ENCODE measurements at places on chromosomes 12 and 14.

DNA sequence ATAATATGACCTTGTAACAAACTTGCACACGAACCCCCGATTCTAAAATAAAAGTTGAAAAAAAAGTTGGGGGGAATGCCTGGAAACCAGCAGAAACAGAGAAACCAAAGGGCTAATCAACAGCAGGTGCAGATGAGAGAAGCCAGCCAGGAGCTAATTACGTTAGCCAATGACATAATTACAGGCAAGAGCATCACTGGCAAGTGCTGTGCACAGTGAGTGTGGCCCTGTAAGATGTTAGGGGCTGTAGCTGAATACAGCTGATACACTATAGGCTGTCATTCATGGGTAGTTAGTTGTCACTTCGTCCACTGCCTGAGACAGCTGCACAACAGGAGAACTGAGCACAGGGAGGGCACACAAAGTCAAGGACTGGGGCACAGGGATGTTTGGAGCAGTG, 7.3 kb upstream of the FGF23 start:
- DNase-seq, result no peak

DNA sequence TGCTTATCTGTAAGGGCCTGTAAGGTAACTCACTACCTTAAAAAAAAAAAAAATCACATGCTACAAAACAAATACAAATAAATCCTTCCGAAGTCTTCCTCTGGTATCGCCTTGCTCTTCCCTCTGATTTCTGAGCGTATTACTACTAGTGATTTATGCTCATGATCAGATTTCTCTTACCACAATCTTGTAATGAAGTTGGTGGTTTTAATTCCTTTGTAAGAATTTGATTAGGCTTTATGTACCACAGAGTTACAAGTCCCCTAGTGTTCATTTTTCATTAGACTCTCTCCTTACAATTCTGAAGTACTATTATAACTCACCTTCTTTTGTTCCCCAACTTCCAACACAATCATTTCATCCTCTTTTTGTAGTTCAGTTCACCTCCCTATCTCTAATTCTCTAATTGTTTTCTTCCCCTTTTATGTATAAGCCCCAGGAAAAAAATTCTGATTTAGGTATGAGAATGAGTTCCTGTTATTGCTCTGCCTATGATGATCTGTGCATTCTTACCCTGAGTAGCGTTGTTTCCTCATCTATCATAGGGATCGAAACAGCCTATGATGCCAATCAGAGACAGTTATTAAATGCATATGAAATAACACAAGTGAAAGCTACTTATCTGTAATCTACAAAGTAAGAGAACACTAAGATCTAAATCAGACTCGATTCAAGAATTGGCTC, 81.5 kb downstream of the EPS8 start:
- DNase-seq, result no peak

DNA sequence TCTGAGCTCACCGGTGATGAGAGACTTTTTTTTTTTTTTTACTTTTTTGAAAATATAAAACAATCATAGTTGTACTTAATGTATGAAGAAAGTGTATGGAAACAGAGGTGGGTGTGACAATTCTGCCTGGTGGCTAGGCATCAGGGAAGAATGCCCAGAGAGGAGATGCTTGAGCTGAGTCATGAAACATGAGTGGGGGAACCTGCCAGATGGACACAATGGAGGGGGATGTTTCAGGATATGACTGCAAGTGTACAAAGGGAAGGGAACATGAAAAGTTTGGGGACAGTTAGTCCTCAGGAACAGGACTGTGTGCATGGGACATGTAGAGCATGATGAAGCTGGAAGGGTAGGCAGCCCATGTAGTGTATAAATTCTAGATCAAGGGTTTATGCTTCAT, 274.2 kb upstream of the E2F7 start:
- DNase-seq, result no peak

- no peak for DNase-seq
Measured at GRCh38 chr12:108727161-108727560, 4.2 kb downstream of the CORO1C start.

GRCh38 chr12:113194971-113195391, 9.5 kb downstream of the RITA1 start:
- DNase-seq, result peak; percentile 81

- DNase-seq, result no peak
Measured at GRCh38 chr12:112107306-112108201, 1.0 kb downstream of the NAA25 start.

DNA sequence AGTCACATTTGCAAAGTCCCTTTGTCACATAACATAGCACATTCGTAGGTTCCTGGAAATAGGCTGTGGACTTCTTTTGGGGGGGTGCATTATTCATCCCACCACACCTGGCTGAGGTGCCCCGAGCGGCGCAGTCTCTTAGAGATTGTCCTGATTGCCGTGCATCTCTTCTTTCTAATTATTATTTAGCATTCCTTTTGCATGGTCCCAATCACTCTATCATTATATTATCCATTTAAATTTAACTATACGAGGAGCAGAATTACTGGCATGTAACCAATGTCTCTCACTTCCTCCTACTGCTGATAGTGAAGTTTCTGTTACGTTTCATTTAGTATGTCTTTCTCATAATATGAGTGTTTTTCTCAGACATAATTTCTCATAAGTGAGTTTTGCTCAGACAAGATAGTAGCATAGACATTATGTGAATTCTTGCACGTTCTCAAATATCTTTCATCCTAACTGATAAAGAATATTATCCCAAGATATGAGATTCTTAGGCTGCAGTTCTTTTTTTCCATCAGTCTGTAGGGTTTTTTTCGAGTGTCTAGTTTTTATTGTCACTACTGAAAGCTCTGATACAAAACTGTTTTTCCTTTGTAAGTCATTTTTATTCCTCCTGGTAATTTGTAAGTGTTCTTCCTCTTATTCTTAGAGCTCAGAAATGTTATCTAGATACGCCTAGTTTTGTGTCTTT, 444.3 kb downstream of the NELL2 start:
- DNase-seq, result no peak

Data from hepatic stellate cell (primary cell).